ENCODE measurements at places on chromosomes 6 and 20.

GRCh38 chr6:111474106-111474505 lies 8.9 kb downstream of the REV3L start:
- no peak for DNase-seq

- DNase-seq, result no peak
Measured at GRCh38 chr6:21396313-21396712, 197.2 kb upstream of the SOX4 start.

GRCh38 chr6:42269553-42269952 lies 51.9 kb upstream of the MRPS10 start:
- DNase-seq, result no peak

DNA sequence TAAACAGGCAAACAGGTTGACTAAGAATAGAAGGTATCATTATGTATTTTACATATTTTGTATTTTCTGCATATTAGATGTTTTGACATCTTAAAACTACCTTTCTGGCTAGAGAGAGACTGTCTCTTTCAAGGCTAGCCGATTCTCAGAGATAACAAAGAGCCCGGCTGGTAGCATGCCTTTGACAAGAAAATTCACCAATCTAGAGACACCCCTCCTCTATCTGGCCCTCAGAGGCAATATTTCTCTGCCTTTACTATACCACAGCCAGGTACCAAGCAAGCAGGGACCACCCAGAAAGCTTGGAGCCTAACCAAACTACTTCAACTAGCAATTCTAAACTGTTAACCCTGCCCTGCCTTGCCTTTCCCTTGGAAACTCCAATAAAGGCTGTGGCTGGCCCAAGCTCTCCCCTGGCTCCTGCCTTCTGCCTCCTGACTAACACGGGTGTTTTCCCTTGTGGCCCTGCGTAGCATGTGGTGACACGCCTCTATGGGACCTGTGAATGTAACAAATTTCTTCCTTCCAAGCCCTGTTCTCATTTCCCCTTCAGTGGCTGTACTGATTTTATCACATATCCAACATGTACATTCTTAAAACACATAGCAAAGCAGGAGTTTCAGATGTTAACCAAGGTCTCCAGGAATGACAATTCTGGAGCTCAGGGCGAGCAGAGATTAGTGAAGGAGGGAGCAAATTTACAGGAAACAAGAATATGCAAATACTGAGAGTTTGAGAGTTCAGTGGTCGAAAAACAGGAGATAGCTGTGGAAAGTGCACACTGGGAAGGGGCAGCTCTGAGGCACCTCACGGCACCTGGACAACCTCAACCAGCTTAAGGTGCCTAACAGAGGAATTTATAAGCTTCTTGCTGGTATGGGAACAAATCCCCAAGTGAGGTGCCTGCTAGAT lies 120.8 kb downstream of the BACH2 start:
- no peak for DNase-seq

DNA sequence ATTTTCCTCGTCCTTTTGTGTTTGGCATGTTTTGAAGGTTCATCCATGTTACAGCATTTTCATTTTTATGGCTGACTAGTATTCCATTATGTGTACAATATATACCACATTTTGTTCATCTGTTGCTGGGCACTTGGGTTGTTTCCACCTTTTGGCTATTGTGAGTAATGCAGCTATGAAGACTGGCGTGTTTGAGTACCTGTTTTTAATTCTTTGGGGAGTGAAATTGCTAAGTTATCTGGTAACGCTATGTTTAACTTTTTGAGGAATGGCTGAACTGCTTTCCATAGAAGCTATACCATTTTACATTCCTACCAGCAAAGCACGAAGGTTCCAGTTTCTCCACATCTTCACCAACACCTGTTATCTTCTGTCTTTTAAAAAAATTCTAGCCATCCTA lies 37.0 kb upstream of the MYL9 start:
- DNase-seq, result no peak

- no peak for DNase-seq
Measured at GRCh38 chr6:158312165-158312564, at the start of gene TULP4. Gene TULP4 (plus strand): TSS chr6:158312465. CDS start chr6:158314017, 1,552 bp downstream.

DNA sequence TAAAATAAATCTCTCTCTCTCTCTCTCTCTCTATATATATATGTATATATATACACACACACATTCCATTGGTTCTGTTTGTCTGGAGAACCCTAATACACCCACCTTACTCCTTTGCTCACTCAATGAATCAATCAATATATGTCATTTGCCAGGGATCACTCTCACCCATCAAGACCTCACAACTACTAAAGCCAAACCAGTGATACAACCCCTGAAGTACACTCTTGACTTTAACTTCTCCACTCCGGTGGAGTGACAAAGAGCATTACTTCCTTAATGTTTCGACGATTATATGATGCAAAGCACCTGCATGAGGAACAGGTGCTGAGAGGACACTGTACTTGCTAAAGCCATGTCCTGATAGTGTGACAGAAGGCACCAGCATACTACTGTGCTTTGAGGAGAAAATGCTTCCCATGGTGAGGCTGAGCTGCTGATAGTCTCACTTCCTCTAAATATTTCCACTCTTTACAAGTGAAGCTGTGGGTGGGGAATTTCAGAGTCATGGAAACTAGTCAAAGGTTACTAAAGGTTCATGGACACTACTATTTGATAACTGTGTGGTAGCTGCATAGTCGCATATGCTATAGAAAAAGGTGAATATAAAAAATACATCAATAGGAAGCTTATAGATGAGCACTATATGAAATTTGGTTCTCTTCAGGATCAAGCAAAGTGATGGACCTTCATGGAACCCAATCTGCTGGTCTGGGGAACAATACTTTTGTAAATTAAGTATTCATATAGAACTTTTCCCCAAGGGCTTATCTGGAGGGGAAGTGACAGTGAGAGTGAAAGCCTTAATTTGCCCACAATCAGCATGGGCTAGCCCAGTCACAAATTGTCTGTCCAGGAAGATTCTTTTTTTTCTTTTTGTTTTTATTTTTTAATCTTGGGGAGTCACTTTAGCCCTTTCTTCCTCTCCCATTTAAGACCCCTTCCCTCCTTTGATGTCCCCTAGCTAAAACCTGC lies 141.9 kb upstream of the NEDD9 start:
- no peak for DNase-seq

DNA sequence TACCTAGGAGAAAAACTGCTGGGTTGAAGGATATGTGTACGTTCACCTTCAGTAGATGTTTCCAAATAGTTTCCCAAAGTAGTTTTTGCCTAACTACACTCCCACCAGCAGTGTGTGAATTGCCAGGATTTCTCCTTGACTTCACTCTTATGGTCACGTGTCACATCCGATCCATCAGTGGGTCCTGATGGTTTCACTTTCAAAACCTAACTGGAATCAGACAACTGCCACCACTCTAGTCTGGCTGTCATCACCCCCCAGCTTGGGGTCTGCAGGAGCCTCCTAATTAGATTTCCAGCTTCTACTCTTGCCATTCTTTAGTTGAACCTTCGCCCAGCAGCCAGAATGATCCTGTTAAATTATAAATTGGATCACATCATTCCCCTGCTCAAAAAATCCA lies 8.5 kb upstream of the SLC12A5 start:
- DNase-seq, result no peak

DNA sequence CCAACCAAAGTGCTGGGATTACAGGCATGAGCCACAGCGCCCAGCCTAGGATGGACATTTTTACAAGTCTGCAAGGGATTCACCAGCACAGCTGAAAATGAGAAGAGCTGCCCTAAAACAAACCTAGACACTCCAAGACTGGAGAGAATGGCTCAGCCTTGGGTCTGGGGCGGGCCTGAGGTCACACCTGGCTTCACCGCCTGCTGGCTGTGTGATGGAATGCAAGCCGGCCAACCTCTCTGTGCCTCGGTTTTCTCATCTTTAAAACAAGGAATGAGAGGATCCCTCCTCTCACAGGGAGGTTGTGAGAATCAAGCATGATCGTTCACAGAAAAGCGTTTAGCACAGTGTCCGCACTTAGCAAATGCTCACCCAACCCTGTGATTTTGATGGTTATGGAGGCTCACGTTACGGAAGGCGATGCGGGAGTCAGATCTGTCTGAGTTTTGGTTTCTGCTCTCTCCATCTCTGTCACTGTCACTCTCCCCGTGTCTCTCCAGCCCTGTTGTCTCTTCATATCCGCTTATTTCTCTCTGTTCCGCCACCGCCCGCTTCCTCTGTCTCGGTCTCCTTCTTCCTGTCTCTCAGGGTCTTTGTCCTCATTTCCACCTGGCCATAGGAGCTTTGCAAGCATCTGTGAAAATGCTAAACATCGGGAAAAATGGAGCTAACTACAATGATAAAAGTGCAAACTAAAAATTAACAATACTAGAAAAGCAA lies 47.6 kb downstream of the CEBPB start:
- no peak for DNase-seq

DNA sequence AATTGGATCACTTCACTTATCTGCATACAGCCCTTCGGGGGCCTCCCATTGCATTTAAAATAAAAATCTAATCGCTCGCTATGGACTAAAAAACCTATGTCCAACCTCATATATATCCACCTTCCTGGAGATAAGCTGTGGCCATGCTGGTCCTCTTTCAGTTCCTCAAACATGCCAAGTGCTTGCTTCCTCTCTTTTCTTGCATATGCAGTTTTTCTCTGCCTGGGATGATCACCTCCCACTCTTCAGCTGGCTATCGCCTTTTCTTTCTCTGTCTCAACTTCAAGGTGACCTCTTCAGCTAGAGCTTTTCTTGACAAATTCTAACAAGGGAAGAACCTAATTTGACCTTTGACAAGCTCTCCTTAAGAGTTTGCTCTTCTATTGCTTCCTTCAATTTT lies 5.6 kb upstream of the TFB1M start:
- DNase-seq, result no peak

GRCh38 chr20:41140226-41141133 lies 3.1 kb downstream of the PLCG1 start:
- no peak for DNase-seq

- peak; percentile 4 for DNase-seq
Measured at GRCh38 chr6:149895833-149896271, 2.1 kb downstream of the RAET1E start.

GRCh38 chr6:70725817-70726415 lies 58.2 kb downstream of the SMAP1 start:
- DNase-seq, result no peak

GRCh38 chr6:94127716-94128115 lies 708.4 kb upstream of the EPHA7 start:
- no peak for DNase-seq

GRCh38 chr20:7355051-7355450 lies 585.2 kb downstream of the HAO1 start:
- no peak for DNase-seq

- no peak for DNase-seq
Measured at GRCh38 chr6:55046869-55047422, 127.4 kb upstream of the HCRTR2 start.

- DNase-seq, result no peak
Measured at GRCh38 chr20:58064411-58065010, 163.9 kb downstream of the ANKRD60 start.

GRCh38 chr6:6972456-6972855 lies 135.3 kb upstream of the RREB1 start:
- DNase-seq, result no peak

DNA sequence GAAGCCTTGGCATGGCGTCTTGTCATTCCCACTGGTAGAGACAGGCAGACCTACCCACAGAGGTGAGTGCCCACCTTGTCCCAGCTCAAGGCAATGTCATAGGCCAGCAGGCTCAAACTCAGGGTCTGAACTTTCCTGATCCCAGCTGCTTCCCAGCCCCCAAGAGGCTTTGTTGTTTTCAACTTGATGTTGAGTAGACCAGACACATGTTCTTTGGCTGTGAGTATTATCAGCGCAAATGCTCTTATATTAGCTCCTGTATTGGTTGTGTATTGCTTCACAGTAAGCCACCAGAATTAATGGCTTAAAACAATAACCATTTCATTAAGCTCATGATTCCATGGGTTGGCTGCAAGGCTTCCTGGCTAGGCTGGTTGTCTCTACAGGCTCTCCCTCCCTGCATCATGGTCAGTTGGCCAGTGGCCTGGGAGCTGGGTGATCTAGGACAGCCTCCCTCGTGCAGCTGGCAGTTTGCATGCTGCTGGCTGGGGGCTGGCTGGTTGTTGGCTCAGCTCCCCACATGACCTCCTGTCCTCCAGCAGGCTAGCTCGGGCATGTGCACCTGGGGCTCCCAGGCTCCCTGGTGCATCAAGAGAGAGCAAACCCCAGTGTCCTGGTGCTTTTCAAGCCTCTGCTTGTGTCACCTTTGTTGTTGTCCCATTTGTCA lies 21.6 kb downstream of the TOX2 start:
- no peak for DNase-seq

DNA sequence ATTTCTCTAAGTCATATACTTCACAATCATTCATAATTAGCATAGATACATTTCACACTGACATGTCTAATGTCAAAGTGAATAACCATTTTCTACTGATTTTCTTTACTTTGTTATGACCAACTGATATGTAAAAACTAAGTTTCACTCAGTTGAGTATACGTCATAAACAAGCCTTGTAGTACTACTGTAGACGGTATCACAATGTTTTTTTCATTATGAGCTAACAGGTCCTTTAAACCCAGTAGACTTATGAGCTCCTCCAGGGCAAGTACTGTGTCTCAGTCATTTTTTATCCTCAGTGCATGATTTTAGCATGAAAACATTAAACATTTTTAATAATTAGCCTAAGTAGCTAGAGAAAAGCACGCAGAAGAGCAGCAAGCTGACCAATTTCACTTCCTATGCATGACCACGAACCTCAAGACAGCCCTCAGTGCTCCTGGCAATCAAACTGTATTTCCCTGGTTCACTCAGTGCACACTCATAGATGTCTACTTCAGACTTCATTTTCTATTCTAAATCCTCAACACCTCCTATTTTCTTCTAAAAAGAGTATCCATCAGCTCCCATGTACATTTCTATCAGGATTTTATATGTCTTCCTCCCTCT lies 32.0 kb upstream of the TFAP2D start:
- no peak for DNase-seq

DNA sequence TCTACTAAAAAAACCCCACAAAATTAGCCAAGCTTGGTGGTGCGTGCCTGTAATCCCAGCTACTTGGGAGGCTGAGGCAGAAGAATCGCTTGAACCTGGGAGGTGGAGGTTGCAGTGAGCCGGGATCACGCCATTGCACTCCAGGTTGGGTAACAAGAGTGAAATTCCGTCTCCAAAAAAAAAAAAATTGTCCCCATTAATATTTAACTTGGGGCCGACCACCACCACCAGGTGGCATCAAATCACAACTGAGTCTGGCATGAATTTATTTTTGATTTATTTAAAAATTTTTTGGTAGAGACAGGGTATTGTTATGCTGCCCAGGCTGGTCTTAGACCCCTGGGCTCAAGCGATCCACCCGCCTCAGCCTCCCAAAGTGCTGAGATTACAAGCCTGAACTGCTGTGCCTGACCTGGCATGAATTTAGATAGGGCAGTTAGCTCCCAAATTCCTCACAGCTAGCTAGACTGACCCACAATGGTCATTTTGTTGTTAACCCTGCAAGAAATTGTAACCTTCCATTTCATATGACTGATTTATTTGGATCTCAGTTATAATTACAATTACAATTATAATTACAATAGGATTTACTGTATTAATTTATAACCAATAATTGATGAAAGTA lies 17.1 kb upstream of the BEND3 start:
- no peak for DNase-seq

GRCh38 chr6:26029857-26030653 lies 57.2 kb upstream of the HFE start:
- no peak for DNase-seq

Data from HEK293T (cell line).